ENCODE measurements at places on chromosomes 6 and 20.

- no peak for DNase-seq
Measured at GRCh38 chr6:135088818-135089809, 34.5 kb upstream of the HBS1L start.

DNA sequence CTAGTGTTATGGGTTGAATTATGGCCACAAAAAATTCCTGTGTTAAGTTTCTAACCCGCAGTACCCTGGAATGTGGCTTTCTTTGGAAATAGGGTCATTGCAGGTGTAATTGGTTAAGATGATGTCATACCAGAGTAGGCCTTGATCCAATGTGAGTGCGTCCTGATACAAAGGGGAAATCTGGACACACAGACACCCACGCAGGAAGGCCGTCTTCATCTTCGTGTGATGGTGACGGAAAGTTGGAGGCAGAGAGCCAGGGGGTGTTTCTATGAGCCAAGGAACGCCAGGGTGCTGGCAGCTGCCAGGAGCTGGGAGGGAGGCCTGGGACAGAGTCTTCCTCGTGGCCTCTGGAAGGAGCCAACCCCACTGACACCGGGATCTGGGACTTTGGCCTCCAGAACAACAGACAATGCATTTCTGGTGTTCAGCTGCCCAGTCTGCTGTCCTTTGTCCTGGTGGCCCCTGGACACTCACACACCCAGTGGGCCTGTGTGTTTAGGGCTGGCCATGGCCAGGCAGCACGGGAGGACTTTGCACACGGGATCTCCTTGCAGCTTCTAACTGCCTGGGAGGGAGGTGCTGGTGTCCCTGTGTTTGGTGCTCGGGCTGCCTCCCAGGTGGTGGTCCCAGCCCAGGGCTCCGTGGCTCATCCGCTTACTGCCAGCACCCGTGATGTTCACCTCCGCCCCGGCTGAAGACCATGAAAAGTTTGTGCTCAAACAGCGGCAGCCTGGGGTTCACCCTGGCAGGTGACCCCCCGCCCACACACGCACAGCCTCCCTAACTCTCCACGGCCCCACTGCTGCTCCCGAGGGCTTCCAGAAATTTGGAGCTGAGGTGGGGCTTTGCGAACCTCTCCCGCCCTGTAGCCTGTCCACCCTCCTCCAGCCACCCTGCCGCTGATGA, 53.4 kb upstream of the GATA5 start:
- no peak for DNase-seq

DNA sequence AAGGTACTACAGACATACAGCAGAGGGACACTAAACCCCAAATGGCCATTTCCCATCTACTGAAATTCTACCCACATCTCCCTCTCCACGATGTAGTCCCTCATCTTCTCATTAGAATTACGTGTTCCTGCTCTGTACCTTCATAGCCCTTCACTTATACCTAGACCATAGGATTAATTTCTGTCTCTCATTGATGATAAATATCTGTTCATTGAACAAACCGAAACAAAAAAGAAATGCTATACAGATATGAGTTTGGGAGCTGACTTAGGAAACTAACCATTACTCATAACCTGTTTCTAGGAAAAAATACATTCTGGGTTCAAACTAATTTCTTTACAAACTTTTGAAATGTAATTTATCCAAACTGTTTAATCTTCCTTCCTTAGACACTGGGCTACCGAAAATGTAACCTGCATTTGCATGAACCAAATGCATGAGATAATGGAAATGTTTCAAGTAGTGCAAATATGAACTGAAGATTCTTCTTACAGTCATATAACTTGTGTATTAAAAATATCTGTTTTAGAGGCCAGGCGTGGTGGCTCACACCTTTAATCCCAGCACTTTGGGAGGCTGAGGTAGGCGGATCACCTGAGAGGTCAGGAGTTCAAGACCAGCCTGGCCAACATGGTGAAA, 85.3 kb downstream of the GJA10 start:
- no peak for DNase-seq

DNA sequence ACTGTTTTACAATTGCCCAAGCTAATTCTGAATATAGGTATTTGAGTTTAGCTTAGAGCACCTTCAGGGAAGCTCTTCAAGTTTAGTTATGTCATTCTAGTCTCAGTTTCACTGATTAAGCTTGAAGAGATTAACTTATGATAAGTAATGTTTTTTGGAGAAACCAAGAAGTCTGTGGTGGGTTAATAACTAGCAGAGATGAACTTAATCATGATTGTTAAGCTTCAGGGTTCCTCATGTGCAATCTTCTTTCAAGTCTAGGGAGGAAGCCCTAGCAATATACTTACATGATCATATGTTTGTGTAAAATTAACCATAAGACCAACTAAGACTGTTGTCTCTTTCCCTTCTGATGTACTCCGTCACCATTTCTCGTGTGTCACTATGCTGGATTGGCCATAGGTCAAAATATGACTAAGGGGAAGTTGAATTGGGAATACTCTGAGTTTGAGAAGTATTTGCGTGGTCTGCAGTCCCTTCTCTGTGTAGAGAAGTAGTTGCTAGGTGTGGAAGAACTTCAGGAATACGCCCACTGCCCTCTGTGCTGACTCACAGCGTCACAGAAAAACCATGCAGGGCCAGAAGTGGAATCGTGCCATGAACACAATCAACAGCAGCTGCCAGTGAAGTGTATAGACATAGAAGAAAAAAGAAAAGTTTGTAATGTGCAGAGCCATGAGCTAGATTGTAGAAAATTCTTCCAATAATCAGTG, 88.3 kb downstream of the SH3BGRL2 start:
- no peak for DNase-seq

DNA sequence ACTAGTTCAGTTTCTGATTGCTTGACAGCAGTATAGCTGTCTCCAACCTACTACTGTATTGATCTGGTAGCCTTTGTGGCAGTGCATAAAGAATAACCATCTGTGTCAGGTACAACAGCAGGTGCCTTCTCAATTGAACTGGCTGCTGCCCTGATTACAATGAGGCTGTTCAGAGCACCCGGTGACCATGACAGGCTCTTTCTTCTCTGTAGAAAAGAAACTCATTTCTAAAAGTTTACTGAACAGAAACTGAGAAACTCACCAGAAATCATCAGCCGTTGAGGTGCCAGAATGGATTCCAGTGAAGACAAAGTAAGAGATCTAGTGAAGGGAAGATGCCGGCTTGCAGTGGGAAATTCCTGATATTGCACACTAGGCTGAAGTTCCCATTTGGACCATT, 954.4 kb downstream of the PHF3 start:
- DNase-seq = no peak
